ENCODE measurements at places on chromosomes 1 and 21.

DNA sequence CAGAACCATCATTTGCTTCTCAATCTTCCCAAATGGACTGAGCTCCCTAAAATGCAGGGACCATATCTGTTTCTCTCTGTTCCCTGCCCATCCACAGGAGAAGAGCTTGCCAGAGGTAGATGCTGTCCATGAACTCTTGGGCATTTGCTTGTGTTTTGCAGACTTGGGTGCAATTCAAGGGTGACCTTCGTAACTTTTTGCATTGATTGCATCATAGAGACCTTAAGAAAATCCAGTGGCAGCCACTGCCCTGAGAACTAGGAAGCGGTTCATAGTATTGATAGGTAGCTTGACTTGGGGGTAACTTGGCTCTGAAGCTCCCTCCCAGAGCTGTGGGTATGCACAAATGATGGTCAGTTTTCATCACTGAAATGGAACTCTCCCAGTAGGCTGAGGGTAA lies 34.3 kb upstream of the EDEM3 start:
- ATAC-seq: no peak

DNA sequence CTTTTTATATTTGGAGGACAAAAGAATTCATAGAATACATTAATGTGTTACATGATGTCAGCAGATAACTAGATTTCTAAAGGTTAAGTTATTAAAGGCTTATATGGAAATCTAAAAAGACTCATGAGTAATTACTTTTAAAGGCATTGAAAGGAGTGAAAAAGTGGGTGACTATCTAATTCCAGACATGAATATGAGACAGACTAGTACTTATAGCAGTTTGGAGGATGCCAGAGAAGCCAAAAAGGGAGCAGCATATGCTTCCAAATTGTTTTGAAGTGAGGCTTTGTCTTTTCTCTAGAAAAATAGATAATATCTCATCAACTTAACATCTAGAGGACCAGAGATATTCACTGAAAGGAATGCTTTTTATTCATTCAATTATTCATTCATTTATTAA lies 275.5 kb upstream of the CACYBP start:
- ATAC-seq: no peak

- ATAC-seq: no peak
These were observed 27.1 kb upstream of the VTCN1 start for GRCh38 chr1:117237726-117238381.

GRCh38 chr1:169130683-169131082 lies 24.2 kb downstream of the ATP1B1 start:
- ATAC-seq: no peak

GRCh38 chr1:4006676-4007374 lies 106.8 kb upstream of the C1orf174 start:
- no peak for ATAC-seq

DNA sequence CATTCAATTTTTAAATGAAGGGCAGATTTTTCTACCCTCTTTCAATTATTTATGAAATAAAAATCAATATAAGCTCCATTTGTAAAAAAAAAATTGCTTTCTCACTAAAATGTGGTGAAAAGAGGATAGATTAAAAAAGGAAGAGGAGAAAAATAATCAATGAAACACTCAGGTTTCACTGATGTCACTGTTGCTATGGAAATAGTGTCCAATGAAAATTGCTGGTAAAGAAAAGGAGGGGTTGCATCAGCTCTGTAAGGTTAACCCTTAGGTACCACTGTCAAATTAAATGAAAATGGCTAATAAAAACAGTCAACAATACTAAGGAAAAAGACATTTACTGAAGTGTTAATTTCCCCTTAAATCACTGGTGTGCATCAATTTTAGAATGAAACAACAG lies 91.6 kb upstream of the TTC39A start:
- peak; percentile 89 for ATAC-seq

- no peak for ATAC-seq
These were observed 228.4 kb downstream of the NPHP4 start for GRCh38 chr1:5763696-5764370.

DNA sequence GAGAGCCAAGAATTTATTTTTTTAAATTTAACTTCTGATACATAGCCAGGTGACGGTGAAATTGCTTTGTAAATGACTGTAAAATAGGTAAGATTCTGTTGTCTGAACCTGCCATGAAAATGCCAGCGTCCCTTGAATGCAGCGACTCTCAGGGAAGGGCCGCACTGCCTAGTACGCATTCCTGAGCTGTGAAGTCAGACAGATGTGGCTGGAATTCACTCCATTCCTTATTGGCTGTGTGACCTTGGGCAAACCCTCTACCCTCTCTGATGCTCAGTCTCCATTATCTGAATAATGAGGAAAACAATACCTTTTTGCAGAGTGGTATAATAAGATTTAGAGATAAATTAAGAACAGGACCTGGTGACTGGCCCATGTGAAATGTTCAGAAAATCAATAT lies 167.1 kb upstream of the DAB1 start:
- ATAC-seq: no peak

DNA sequence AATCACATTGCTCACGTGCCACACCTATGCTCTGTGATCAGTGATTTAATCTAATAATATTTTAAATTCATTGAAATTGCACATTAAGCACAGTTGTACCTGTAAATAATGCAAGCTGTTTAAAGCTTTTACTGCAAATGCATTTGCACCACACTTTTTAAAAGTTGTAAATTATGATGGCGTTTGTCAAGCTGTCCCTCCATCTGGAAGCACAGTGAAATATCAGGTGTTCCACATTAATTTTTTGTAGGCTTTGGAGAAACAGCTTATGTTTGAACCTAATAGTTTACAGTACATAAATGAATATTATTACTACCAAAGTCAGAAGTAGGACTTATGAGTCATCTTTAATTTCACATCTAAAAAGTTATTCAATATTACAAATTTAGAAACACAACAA lies 3.0 kb upstream of the DPYD start:
- no peak for ATAC-seq

DNA sequence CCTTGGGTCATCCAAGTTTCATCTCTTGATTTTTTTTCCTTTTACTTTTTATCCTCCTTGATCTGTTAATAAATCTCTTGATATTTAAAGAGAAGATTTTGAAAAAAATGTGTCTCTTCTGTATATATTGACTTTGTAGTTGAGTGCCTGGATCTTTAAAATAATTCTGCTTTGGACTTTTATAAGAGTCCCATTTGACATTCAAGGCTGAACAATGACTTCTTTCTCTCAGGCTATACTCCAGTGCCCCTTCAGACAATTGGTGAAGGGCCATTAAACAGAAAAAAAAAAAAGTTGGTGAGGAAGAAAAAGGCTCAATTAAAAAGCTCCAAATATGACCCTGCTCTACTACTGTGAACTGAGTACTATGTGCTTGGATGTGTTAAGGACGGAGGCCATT lies 40.9 kb upstream of the CITED4 start:
- ATAC-seq: no peak

DNA sequence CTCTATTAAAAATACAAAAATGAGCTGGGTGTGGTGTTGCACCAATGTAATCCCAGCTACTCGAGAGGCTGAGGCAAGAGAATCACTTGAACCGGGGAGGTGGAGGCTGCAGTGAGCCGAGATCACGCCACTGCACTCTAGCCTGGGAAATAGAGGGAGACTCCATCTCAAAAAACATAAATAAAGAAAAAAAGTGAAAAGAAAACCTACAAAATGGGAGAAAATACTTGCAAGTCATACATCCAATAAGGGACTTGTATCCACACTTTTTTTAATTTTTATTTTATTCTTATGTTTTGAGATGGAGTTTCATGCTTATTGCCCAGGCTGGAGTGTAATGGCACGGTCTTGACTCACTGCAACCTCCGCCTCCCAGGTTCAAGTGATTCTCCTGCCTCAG lies 29.5 kb upstream of the SH3D21 start:
- ATAC-seq: no peak

DNA sequence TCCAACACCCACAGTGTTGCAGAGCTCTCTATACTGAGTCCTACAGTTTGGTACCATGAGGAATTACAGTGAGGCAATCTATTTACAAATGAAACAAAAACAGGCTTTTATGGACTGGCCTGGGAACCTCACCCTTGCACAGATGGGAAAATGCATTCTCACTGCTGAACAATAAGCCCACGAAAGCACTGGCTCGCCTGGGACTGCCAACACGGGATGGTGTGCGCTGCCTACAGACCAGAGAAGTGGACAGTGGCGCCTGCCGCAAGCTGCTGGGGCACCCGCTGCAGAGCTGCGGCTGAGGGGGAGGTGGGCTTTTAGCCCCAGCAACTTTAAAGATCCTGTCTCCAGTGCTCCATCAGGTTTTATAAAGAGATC lies 28.5 kb upstream of the ABCG1 start:
- no peak for ATAC-seq

Measured in SK-N-SH treated with all-trans-retinoic acid at 6 μM for 48 hours (cell line).